ENCODE measurements at places on chromosomes 6 and 20. TPM values are rescaled to one million over a fixed set of nuclear protein-coding genes. Genes with fewer than 3 reads are reported as not detected.

The KHDC1 gene
- total RNA-seq = 2.1 TPM

The ADTRP gene
- total RNA-seq = 12.9 TPM

The MPIG6B gene
- total RNA-seq = 0.43 TPM

The MUCL3 gene
- total RNA-seq = not detected

The DOK5 gene
- total RNA-seq = 0.20 TPM

The CPNE5 gene
- 2.4 TPM for total RNA-seq

The PSORS1C2 gene
- not detected for total RNA-seq

The C6orf132 gene
- total RNA-seq = not detected

The CENPW gene
- 36.3 TPM for total RNA-seq

The TRAM2 gene
- 6.0 TPM for total RNA-seq

The SLC44A4 gene
- total RNA-seq = not detected

The CASS4 gene
- 5.9 TPM for total RNA-seq

The DUSP15 gene
- not detected for total RNA-seq

The NR2E1 gene
- total RNA-seq = not detected

The AVP gene
- total RNA-seq = not detected

The TUBB2B gene
- total RNA-seq = not detected
